Stimulated activated CD4-positive, alpha-beta T cell treated with anti-CD3 and anti-CD28 coated beads, Interleukin-4, amount 100 ng/mL, for 4 hours (primary cell): ENCODE measurements at places on chromosomes 3 and 15.

- no peak for DNase-seq
Observed at GRCh38 chr3:65811086-65811761, 227.5 kb downstream of the MAGI1 start.

DNA sequence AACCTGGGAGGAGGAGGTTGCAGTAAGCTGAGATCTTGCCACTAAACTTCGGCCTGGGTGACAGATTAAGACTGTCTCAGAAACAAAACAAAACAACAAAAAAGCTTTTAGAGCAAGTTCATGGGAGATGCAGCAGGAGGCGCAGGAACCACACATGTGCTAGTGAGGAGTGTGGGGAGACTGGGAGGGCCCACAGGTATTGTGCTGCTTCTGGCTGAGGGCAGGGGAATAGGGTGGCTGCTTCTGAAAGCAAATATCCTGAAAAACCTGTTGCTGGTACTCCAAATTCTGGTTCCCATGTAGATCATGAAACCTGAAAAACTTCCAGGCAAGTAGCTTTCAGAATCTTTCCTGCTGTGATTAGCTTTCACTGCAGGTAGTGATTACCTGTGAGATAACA is 22.1 kb downstream of the TYRO3 start:
- DNase-seq, result no peak

DNA sequence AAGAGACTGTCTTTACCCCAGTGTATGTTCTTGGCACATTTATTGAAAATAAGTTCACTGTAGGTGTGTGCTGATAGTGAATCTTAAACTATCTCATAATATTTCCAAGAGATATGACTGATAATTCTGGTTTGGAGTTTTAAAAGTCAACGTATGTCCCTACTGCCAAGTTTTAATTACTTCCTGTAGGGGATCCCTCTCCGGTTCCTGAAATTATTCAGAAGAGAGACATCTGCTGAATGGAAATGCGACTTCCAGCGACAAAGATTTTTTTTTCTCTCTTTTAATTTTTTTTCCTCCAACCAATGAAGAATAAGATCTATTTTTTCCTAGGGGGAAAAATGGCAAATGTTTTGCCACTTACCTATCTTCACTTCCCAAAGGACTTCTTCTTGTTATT is 498.9 kb upstream of the TGFBR2 start:
- no peak for DNase-seq

- DNase-seq, result no peak
Observed at GRCh38 chr15:68430471-68431036, 1.4 kb downstream of the ITGA11 start.

- no peak for DNase-seq
Observed at GRCh38 chr3:105466072-105466471, 99.4 kb downstream of the ALCAM start.

- DNase-seq, result no peak
Observed at GRCh38 chr15:69104050-69104750, 56.2 kb upstream of the GLCE start.

DNA sequence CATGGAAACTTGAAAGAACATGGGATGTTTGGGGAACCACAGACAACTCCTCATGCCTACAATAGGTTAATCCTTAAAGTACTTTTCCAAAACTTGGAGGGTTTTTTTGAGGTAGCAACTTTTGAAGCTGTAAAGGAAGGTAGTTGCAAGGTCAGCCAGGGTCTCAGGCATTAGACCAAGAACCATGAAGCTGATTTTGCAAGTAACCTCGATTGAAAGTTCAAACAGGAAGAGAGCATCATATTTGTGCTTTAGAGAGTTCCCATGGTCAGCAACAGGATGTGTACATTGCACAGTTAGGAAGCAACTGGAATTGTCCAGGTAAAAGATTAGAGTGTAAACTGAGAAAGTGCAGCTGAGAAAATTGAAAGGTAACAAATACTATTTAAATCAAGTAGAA is 199.8 kb upstream of the NR2F2 start:
- no peak for DNase-seq

DNA sequence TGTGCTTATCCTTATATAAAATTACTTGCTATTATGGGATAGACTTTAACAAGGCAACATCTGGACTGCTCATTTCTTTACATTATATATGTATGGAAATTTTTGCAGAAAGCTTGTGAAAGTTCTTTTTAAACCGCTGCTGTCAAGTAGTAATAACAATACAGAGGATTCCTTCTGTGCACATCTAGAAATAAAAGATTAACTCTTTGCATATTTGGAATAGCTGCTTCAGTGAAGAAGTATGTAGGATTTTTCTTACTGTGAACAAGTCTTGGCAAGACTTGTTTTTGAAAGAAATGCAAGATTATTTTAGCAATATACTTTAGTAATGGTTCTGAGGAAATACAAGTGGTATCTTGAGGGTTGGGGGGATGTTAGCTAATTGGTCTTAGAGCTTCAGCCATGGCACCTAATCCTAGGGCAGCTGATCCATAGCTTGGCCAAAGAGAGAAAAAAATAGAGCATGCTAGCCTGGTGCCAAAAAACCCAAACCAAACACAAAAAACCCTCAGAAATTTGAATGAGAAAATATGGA is 4.3 kb downstream of the PRKCI start:
- no peak for DNase-seq

DNA sequence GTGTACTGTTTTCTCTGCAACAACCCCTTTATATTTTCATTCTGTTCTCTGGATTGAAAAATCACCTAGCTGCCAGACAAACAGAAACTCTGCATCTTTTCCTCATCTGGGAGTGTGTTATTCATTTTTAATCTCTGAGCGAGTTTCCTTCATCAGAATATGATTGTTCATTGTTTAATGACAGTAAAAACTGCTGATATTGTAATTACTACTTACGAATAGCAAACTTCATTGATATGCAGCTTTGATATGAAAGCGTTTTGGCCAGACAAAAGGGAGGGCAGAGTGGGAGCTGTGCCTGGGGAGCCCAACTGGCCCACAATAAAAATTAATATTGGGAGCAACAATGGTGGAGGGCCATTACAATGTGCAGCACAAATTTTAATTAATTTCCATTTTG is 132.7 kb upstream of the SKOR1 start:
- DNase-seq, result no peak

DNA sequence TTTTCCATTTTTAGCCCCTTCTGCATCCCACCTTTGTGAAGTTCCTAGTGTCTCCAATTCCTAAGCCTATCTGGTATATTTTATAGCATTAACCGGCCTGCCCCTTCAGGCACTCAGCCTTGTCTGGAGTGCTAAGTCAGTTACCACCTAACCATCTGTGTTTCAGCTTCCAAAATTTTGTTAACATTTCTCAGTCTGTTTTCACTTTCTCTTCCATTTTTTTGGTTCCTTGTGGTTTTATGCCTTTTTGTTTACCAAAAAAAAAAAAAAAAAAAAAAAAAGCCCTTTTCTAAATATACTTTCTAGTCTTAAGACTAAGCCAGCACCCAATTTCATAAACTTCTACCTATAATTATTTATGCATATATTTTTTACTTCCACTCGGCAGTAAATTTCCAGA is 92.4 kb downstream of the CSNK1G1 start:
- DNase-seq, result no peak

- no peak for DNase-seq
Observed at GRCh38 chr3:120678984-120679383, 3.1 kb downstream of the HGD start.

- DNase-seq, result no peak
Observed at GRCh38 chr15:67116742-67117141, 51.3 kb downstream of the SMAD3 start.

DNA sequence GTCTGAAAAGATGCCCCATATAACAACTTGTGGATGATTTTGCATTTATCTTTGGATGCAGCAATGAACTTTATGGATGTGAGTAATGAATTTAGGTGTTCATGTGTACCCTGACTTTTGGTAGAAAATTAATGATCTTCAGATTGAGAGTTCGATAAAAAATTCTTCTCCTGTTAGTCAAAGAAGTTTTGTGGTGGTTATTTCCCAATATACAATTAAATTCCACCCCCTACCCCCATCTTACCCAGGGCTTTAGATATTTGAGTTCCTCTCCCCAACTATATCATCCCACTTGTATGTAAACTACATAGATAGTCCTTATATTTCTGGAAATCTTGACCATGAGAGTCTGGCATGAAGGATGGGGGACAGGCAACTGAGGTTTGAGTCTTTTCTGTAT is 126.1 kb upstream of the ALDH1A3 start:
- DNase-seq, result no peak

DNA sequence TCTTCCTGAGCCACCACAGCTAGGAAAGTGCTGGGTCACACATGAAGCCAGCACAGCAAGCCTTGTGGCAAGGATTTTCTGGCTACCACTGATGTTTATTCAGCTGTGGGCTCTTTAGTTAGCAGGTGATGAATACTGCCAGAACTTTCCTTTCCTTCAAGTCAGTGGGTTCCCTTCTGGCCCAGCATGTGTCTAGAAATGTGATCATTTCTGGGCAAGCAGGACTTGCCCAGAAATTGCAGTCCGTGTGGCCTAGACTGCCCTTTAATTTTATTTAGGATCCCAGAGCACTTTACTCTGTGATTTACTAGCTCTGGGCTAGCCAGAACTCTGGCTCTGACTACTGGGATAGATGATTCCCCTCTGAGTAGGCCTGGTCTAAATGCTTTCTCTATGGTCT is 397.5 kb downstream of the ZIC4 start:
- DNase-seq, result no peak

- DNase-seq, result no peak
Observed at GRCh38 chr15:80780416-80781221, 1.4 kb downstream of the CEMIP start.

DNA sequence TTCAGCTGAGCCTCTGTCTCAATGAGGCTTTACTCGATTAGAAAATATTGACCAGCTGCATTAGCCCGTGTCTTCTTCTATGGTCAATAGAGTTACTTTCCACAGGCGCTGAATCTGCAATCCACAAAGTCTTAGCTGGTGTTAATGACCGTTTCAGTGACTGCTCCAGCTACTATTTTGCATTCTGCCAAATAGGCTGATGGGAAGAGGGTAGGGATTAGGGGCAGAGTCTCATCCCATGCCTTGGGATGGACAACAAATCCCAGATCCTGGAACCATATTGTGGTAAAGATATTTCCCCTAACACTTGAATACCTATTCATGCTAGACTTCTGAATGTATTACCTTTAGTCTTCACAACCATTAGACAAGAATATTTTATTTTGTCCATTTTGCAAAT is 29.5 kb upstream of the MAGI1 start:
- DNase-seq, result no peak

- peak; percentile 63 for DNase-seq
Observed at GRCh38 chr3:187150599-187150998, 11.3 kb upstream of the RPL39L start.

DNA sequence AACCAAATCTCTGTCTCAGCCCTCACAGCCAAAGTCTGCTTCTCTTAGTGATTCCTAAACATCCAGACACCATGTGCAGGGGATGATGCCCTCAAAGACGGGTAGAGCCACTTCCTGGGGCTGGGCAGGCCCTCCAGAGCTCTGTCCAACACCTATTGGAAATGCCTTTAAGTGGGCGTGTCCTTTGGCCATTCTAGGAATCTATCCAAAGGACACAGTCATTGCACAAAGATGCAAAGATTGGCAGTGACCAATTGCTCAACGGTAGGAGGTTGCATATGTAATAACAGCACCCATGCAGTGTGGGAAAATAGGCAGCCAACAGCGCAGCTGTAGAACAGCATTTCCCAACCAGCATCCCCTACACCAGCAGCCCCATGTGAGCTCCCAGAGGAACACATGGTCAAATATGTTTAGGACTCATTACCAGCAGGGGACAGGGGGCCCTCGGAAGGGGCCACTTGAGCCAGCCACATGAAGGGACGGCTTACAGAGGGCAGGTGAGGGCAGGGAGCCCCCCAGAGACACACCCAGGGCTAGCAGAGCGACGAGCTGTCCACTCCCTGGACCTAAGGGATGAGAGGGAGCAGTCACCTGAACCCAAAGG is 142.8 kb upstream of the IQSEC1 start:
- DNase-seq, result no peak

DNA sequence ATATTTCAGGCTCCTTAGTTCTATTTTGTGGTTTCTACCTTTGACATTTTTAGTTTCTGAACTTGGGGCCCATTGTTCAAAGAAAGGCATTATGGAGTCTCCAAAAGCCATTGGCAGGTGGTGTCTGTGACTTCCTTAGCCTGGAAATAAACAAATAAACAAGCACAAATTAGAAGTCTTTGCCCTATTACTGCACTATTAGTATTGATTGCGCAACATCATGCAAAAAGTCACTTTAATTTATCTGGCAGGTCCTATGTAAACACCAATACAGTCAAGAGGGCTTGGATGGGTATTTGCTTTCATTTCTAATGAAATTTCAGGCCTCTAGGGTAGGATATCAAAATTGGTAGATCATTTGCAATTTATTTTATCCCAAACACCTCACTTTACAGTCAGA is 85.6 kb downstream of the LPP start:
- DNase-seq, result no peak

DNA sequence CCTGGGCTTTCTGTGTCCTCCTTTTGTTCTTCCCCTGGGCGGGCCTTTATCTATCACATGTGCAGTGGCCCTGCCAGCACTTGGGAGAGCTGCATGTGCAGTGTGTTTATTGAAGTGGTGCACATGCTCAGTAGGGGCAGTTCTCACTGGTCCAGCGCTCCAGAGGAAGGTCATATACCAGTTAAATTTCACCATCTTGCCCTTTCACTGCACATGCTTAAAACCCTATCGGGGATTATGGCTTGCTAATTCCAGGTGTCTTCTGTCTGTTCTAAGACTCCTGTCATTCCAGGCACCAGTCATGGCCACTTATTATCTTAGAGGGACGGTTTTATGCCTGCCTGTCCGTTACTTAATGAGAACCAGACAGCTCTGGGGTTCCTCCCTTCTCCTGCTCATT is 52.2 kb downstream of the ROPN1B start:
- no peak for DNase-seq

GRCh38 chr15:47822048-47822447 is 104.7 kb downstream of the SEMA6D start:
- DNase-seq, result no peak

GRCh38 chr3:124360563-124360962 is 368.6 kb upstream of the ROPN1 start:
- no peak for DNase-seq

DNA sequence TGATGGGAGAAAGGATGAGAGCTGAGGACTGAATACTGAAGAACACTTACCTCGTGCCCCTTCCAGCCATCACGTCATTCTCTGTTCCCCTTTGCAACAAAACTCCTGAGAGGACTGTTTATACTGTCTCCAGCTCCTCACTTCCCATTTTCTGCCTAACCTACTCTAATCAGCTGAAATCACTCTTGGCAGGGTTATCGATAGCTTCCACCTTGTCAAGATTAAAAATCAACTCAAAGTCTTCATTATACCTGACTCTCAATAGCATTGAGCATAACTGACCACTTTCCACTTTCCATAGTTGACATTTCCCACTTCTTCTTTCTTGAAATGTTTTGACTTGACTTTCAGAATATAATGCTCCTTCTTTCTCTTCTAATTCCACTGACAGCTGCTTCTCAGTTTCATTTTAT is 4.3 kb downstream of the BTBD1 start:
- no peak for DNase-seq

GRCh38 chr15:74010929-74011540 is 16.5 kb downstream of the PML start:
- no peak for DNase-seq
